Hematopoietic multipotent progenitor cell treated with erythropoietin and hydrocortisone succinate and interleukin-3 and kit ligand, for 8 days (in vitro differentiated cells): ENCODE measurements at places on chromosomes 3 and 15.

DNA sequence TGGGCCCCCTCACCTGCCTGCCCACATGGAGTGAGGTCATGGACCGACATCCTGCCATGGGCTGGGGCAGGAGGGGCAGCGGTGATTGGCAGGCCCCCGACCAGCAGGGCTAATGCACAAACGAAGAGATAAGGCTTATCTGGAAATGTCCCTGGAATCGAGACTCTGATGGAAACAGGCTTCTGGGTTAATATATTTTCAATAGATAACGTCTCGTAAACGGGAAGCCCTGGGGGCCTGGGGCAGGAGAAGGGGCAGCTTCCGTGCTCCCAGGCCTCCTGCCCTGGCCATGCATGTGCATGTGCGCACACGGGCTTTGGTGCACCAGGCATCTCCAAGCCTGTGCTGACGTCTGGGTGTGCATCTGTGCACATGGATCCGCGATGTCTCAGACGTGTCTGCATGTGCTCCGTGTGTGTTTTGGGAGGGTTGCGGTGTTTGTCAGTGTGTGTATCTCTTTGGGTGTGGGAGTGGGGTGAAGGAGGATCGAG, 55.1 kb downstream of the DNAJB8 start:
- peak; percentile 45 for DNase-seq

DNA sequence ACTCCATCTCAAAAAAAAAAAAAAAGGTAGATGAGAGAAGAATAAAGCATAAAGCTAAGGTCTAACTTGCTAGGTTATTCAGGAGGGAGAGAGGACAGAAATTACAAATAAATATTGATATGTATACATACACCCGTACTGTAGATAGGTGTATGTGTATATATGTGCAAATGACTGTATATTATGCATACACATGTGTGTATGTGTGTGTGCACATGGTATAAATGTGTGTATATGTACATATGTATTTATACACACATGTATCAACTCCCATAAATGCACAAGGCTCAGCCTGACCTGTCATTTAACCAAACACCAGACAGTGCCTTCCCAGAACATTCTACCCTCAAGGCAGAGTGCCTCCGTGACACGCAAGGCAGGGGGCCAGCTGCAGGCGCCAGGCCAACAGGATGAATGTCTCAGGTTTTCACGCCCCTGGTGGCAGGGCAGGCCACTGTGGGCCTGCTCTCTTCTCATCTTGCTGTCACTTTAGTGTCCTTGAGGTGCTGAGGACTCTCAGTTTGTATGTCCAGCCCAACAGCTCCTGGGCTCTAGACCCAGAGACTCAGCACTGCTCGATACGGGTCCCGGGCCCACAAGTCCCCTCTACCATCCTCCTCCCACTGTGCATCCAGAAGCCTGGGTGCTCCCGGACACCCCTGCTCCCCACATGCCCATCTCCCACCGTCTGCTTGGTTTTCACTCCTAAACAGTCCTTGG, 40.4 kb downstream of the TM2D3 start:
- no peak for DNase-seq

- DNase-seq, result no peak
Observed at GRCh38 chr3:154115332-154115731, 5.9 kb upstream of the ARHGEF26 start.

- no peak for DNase-seq
Observed at GRCh38 chr15:99143655-99144610, 39.1 kb downstream of the SYNM start.

- DNase-seq, result no peak
Observed at GRCh38 chr15:41494190-41494921, 682 bp downstream of the ITPKA start.

DNA sequence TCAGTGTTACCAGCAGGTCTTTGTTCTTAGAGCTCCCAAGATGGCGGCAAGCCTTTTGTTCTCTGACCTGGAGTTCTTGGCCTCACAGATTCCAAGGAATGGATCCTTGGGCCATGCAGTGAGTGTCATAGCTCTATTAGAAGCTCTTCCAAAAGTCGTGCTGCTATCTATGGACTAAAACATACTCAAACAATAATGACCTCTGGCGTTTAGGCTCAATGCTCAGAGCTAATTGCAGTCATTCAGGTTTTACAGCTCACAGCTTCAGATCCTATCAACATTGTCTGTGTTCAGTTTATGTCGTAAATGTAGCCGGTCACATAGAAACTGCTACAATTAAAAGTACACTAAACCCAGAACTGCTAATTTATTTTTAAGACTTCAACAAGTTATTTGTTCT, 22.2 kb downstream of the CCRL2 start:
- no peak for DNase-seq

DNA sequence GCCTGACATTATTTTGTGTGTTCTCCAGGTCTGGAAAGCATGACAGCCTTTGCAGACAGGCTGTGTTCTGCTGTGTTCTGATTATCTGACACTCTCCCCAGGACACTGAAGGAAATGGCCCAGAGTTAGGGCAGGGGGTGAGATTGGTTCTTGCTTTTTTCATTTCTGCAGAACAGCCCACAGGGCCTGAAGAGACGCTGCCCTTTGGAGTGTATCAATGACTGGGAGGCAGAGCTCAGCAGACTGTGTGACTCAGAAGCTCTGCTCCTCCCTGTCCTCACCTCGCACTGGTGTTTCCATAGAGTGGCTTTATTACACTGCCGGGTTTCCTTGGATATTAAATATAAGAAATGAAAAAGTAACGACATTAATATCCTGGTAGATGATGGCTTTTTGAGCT, 523.6 kb downstream of the NTRK3 start:
- no peak for DNase-seq

GRCh38 chr3:190404715-190405114, 16.8 kb downstream of the CLDN16 start:
- no peak for DNase-seq

GRCh38 chr3:160874736-160875135, 118.7 kb downstream of the PPM1L start:
- DNase-seq, result no peak

DNA sequence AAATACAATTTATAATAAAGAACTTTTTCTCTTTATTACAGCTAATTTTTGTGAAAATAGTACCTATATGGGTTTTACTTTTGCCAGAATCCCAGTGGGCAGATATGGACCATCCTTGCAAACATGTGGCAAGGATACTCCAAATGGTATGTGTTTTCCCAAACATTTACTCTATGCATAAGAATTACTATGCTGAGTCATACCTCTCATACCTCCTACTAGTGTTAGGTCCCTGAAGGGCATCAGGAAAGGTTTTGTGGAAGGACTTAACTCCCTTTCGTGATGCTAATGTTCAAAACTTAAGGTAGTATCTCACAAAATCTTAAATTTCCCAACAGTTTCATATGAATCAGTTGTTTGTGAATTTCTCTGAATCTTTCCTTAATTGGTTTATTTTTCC, 21.3 kb downstream of the ADGRG7 start:
- DNase-seq, result no peak

- no peak for DNase-seq
Observed at GRCh38 chr3:182052332-182052731, 340.6 kb downstream of the SOX2 start.

DNA sequence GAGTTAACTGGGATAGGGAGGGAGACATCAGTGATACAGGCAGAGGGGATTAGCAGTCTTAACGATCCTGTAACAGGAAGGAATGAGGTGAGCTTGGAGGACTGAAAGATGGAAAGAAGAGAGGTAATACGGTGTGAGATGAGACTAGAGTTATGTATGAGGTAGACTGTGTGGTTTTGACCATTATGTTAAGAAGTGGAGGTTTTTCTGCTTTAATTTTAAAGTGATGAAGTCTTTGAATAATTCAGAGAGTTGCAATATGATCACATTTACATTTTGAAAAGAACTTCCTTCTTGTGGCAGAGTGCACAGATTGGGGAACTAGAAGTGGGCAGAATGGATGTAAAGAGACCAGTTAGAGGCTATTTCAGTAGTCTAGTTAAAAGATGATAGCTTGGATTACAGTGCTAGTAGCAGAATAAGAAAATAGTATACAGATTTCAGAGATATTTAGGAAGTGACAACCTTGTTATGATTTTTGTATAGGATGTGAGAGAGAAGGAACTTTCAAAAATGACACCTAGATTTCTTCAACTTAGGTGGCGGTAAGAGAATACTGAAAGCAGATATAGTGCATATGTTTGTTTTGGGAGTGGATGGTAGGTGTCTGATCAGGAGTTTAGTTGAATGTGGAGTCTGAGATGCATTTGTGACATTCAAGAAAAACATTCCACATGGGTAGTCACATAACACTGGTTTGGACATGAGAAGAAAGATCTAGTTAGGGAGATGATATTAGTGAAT, 40.5 kb downstream of the STT3B start:
- no peak for DNase-seq

- peak; percentile 33 for DNase-seq
Observed at GRCh38 chr3:41997702-41998550, 36.0 kb upstream of the ULK4 start.

DNA sequence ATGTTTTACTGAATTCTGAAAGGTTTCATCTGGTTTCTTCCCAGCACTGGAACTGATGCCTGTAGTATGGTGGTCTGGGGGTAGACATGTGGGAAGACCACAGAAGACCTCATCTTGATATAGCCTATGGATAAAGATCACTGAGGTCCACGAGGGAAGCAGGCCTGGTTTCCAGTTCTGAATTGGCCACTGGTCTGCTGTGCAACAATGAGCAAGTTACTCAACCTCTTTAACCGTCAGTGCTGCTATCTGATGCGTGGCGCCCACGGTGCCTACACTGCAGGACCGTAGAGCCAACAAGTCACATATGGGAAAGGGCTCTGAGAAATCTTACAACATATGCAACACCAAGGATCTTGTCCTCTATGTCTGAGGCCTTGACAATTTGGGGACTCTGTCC, 13.3 kb downstream of the TLE3 start:
- DNase-seq, result peak; percentile 17

DNA sequence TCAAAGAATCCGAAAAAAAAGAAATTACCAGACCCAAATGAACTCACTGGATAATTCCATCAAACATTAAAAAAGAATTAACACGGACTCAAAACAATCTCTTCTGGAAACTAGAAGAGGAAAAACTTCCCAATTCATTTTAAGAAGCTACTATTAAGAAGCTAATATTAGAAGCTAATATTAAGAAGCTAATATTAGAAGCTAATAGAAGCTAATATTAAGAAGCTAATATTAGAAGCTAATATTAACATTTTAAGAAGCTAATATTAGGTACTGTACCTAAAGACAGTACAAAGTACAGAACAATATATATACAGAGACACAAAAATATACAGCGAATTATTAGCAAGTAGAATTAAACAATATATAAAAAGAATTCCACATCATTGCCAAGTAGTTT, 35.9 kb downstream of the HERC2 start:
- no peak for DNase-seq

DNA sequence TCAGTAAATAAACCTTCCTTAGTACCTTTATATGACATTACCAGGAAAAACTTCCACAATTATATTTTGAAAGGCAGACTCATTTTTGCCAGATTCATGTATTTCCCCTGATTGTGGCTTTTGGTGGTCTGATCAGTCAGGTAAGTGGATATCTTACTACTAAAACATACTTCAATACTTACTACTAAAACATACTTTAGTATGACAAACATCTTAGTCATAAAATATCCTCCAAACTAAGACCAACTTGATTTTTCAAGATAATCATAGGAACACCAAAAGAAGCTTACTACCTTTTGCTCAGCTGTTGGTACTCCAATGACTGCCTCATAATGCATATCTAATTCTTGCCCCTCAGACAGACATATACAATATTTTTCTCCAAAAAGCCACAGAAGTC, 9.3 kb downstream of the TJP1 start:
- DNase-seq, result no peak

DNA sequence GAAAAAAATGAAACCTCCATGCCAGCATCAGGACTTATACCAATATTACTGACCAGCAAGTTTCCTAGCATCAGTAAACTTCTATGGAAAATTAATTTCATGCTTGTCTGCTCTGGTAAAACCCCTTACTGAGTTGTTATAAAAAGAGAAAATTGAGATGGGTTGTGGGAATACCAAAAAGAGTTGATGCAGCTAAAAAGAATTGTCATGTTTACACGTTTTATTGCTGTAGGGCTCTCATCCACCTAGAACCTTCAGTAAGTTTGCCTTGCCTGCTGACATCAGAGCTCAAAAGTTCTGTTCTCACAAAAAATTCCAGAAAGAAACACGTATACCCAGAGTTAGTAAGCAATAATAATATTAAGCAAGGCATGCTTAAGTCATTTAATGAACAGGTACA, 641.3 kb upstream of the ZNF385D start:
- no peak for DNase-seq

DNA sequence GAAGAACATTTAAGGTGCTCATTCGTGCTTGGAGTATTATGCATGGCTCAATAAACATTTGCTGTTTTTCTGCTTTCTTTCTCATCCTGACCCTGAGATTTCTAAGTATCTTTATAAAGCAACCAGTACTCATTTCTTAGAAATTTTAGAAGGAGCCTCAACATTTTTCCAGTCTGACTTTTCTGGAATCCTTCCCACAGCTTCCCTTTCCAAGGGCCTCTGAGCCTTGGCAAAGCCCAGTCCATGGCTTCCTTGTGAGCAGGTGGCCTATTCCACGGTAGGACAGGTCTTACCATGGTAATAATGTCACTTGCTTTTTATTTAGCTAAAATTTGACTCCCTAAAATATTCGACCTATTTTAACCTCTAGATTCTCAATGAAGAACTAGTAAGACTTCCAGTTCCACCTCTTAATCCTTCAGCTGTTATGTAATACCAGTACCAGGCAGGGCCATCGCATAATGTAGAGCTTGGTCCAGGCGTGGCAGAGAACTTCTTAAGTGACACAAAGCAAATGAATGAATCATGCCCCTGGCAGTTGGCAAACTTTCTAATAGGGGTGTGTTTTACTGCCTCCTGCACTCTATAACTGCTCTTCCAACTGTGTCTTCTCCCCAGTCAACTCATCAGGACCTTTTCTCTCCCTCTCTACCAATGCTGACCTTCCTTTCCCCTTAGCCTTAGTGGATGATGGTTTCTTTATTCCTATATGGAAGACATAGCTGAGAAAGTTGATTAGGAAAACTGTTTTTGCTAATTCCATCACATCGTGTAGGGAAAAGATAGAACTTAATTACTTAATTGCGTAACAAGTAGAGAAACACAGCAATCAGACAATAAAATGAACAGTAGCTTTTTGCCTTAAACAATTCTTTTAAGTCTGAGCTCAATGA, 894 bp upstream of the TM4SF4 start:
- DNase-seq, result no peak

GRCh38 chr3:62732183-62732904, 142.9 kb downstream of the CADPS start:
- no peak for DNase-seq

DNA sequence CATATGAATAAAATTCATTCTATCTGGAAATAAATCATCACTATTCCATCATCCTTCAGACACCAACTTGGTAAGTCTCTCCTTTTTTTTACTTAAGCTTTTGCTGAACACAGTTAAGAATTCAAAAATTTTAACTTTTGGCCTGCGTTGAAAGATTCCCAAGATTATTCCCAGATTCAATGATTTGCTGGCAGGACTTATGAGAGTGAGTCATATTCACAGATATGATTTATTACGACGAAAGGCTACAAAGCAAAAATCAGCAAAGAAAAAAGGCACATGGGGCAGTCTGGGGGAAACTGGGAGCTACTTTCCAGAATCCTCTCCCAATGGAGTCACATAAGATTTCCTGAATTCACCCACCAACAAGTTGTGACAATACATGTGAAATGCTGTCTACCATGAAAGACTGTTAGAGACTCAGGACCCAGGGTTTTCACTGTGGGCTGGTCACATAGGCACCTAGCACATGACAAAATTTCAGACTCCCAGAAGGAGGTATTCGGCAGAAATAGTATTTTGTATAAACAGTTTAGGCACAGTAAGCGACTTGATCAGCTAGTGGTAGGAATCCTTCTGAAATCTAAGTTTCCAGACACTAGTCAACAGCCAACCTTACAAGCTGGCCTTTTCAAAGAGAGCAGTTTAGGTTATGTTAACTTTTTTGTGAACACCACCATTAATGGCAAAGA, 82.1 kb downstream of the DLG1 start:
- DNase-seq, result no peak
